ENCODE measurements at places on chromosomes 12 and 14. TPM values are rescaled to one million over a fixed set of nuclear protein-coding genes. Genes with fewer than 3 reads are reported as not detected.

DBX2 gene
- not detected for total RNA-seq

AMN gene
- total RNA-seq = 17.0 TPM

KRT77 gene
- not detected for total RNA-seq

ATG2B gene
- total RNA-seq = 13.0 TPM

GLI1 gene
- 0.54 TPM for total RNA-seq

ENDOU gene
- 0.42 TPM for total RNA-seq

LPAR5 gene
- total RNA-seq = 3.2 TPM

HOXC10 gene
- total RNA-seq = 0.71 TPM

WNT5B gene
- total RNA-seq = 0.24 TPM

ELK3 gene
- 25.6 TPM for total RNA-seq

OVCH1 gene
- not detected for total RNA-seq

MUCL1 gene
- not detected for total RNA-seq

SIX1 gene
- total RNA-seq = 6.7 TPM

KCNC2 gene
- not detected for total RNA-seq

EXOC3L4 gene
- 13.5 TPM for total RNA-seq

VIPAS39 gene
- total RNA-seq = 19.4 TPM

TAS2R8 gene
- not detected for total RNA-seq

RNF212B gene
- not detected for total RNA-seq

ORAI1 gene
- total RNA-seq = 35.5 TPM

SLC5A8 gene
- total RNA-seq = 0.12 TPM

LHX5 gene
- not detected for total RNA-seq

TDRD9 gene
- not detected for total RNA-seq

USP44 gene
- 13.3 TPM for total RNA-seq

TMEM30B gene
- total RNA-seq = 79.2 TPM

PYGL gene
- total RNA-seq = 39.5 TPM

RPL10L gene
- not detected for total RNA-seq

RNASE3 gene
- total RNA-seq = not detected

PPP2R5E gene
- total RNA-seq = 46.2 TPM

RAPGEF3 gene
- 8.2 TPM for total RNA-seq

KLRB1 gene
- not detected for total RNA-seq

PPP4R3A gene
- 82.2 TPM for total RNA-seq

MBIP gene
- 18.4 TPM for total RNA-seq

ARMH4 gene
- total RNA-seq = not detected

RNFT2 gene
- total RNA-seq = 32.0 TPM

ST8SIA1 gene
- not detected for total RNA-seq

SPIC gene
- total RNA-seq = not detected

SERPINA1 gene
- 167 TPM for total RNA-seq

LACRT gene
- total RNA-seq = not detected

NRL gene
- 2.3 TPM for total RNA-seq

GALNT9 gene
- 0.54 TPM for total RNA-seq

TAS2R30 gene
- total RNA-seq = 2.8 TPM

All from Calu3 (cell line).